H1 (cell line): ENCODE measurements at places on chromosomes 1 and 21. TPM values are rescaled to one million over a fixed set of nuclear protein-coding genes. Genes with fewer than 3 reads are reported as not detected.

DNA sequence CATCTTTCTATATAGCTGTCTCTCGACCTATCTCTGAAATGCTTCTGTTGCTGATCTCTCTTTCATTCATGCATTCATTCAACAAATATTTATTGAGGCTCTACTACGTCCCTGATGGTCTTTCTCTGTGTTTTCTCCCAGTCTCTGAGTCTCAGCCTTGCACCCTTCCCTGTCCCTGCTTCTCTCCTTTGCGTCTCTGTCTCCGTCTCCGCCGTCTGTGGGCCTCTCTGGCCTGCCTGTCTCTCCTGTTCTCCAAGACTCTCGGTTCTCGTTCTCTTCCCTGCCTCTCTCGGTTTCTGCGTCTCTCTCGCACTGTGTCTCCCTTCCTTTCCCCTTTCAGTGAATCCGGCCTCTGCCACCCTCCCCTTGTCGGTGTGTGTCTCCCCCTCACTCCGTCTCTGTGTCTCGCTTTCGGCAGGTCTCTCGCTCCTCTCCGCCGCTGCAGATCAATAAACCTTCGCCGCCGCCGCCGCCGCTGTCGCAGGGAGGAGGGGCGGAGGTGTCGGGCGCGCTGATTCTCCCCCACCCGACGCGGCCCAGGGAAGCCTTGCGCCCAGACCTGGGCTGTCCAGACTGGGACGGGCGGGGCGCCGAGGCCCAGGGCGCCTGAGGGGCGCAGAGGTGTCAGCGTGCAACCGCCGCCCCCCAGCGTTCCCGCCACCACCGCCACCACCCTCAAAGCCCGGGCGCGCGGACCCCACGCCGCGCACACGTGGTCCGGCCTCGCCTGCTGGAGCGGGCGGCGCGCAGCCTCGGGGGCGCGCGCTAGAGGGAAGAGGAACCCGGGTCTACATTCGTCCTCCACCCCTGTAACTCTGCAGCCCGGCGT is 3.0 kb downstream of the EFNA3 start:
- no peak for DNase-seq

HEYL gene
- 3.1 and 3.5 TPM in 2 replicates for total RNA-seq

GRCh38 chr1:47664356-47664755 is 226.5 kb downstream of the FOXD2 start:
- DNase-seq, result no peak

DNA sequence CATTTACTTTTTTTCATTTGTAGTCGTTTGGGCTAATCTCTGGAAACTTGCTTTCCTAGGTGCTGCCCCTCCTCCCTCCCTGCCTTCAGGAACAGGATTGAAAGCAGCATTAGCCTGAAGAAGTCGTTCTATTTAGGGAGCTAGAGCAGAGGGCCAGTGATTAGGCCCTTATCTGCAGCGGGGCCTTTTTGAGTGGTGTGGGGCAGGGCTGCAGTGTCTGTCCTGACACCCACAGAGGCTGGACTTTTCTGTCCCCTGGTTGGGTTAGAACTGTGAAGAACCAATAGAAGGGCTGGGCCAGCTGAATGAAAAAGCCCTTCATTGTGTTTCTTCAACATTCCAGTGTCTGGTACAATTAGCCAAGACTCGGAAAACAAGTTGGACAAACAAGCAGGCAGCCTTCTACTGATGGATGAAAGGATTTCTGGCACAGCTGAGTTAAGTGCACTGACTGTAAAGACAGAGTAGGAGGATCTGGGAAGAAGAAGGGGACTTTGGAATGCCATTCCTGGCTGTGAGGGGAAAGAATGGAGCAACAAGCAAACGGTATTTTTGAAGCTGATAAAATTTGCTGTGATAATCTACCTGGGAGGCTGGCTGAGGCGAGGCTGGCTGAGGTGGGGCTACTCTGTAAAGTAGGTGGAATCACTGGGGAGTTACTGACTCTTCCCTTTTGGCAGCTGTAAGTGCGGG is 9.7 kb downstream of the MACF1 start:
- DNase-seq, result no peak

KPRP gene
- total RNA-seq, result not detected in 2 replicates

GRCh38 chr1:53644496-53644895 is 94.5 kb downstream of the GLIS1 start:
- no peak for DNase-seq

DNA sequence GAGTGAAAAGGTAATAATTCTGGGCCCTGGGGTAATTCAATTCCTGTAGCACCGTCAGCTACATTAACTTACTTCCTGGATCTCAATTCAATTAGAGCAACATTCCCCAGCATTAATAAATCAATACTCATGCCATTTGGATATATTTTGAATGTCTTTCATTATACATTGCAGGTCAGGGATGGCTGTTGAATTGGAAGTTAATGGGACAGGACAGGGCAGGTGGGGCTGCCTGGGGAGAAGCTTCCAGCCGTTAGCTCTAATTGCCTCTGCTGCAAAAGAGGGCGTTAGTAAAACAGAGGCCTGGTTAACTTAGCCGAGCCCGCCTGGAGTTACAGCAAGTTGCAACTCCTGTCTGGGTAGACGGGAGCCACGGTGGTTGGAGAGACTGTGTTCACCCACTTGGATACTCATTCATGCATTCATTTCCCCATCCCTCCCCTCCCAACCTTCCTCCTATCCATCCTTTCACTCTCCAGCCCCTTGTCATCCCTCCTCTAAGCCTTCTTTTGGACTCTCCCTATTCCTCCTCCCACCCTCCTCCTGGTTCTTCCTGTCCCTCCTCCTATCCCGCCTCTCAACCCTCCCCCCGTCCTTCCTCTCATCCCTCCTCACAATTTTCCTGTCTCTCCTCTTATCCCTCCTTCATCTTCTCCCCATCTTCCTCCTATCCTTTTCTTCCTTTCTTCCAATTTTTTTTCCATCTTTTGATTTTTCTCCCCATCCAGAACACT is 137.6 kb upstream of the RUNX3 start:
- DNase-seq, result no peak

ASAP3 gene
- total RNA-seq, result 54.9 and 58.0 TPM in 2 replicates

DNA sequence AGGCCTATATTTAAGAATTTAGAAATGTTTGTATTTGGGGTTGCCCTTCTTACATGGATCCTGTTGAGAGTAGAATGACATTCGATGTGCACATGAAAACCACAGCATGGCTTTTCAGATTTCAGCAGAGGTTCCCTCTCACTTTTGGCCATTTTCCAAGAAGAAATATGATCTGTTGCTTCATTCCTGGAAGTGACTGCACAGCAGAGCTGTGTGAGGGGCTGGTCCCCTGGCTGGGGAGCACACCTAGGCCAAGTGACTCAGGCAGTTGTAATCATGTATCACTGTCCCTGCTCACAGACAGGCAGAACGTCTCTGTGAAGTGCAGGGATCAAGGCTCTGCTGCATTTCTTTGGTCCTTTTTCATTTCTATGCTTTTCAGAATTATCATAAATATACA is 32.3 kb downstream of the AGT start:
- DNase-seq, result no peak

DNA sequence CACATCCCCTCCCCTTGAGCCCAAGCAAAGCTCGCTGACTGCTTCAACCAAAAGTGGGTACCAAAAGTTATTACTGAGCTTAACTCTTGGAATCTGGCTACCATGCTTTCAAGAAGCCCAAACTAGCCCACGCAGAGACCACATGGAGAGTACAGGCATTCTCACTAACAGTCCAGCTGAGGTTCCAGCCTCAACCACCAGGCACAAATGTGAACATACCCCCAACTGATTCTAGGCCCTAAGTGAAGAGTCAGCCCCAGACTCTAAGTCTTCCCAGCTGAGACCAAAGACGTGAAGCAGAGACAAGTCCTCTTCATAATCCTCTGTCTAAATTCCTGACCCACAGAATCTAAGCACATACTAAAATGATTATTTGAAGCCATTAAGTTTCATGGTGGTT is 36.8 kb downstream of the EVI5 start:
- DNase-seq, result no peak

GRCh38 chr1:29713857-29714256 is 477.5 kb downstream of the PTPRU start:
- no peak for DNase-seq

DNA sequence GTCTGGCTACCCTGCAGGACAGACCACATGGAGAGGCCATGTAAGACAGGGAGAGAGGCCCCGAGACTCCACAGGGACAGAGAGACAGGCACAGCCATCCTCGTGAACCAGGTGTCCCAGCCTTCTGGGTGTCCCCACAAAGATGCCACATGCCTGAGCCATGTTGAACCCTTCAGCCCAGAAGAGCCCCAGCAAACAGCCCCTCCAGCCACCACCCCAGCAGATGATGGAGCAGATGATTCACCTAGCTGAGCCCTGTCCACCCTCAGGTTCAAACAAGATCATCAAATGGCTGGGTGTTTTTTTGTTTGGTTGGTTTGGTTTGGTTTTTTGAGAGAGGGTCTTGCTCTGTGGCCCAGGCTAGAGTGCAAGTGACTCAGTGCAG is 78.7 kb downstream of the DHRS3 start:
- no peak for DNase-seq
